ENCODE measurements at places on chromosomes 1 and 21.

DNA sequence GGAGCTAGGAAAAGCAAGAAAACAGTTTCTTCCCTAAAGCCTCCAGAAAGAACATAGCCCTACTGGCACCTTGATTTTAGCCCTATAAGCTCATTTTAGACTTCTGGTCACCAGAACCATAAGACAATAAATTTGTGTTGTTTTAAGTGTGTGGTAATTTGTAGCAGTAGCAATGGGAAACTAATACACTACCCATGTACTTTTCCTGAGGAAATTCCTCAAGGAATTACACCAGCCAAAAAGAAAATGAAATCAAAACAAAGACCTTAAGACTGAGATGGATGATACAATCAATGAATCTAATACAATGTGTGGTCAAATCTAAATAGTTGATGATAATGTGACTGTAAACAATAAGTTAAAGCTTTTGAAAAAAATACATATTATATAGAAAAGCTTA, 11.8 kb downstream of the VAMP4 start:
- no peak for DNase-seq

DNA sequence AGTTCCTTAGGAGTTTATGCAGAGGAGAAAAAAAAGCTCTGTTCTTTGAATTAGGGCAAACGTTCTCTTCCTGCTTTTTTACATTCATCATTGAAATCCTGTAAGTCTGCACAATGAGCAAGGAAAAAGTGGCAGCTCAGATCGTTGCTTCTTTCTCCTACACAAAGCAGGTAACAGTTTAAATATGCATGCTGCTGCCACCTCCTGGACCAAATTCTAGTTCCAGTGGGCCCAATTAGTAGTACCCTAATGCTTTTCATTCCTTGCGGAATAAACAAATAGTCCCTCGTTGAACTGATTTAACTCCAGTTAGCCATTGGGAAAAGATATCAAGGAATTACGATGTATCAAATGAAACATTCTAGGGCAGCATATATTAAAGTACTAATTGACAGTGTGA, 20.1 kb downstream of the YTHDF2 start:
- DNase-seq: no peak

DNA sequence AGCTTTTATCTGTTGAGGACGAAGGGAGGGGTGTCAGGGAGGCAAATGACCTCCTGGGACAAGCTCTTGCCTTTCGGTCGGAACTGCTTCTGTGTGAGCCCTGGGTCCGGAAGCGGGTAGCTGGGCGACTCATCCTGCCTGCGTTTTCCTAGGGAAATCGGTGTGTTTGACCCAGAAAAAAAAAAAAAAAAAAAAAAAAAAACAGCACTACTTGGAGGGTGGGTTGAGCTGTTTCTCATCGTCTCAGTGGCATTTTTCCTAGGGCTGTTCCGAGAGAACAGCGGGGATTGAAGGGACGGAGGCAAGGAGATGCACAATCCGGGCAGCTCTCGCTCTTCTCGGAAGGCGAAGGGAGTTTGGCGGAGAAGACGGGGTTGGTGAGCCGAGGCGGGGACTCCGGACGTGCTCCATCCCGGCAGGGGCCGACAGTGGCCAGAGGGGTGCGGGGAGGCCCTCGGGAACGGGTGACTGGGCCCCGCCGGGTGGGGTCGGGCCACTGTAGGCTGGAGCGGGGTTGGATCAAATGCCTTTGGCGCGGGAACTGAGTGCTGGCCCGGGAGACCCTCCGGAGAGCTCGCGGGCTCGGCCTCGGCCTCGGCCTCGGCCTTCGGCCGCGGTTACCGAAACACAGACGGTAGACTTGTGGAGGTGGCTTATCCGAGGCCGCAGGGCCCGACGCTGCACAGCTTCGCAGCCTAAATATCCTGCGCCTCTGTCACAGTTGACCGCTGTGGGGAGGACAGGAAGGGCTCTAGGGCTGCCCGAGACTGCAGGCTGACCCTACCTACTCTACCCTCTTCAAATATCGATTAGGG, 2.4 kb upstream of the BARHL2 start:
- DNase-seq: no peak

GRCh38 chr1:46535063-46535462, 16.4 kb downstream of the KNCN start:
- no peak for DNase-seq

DNA sequence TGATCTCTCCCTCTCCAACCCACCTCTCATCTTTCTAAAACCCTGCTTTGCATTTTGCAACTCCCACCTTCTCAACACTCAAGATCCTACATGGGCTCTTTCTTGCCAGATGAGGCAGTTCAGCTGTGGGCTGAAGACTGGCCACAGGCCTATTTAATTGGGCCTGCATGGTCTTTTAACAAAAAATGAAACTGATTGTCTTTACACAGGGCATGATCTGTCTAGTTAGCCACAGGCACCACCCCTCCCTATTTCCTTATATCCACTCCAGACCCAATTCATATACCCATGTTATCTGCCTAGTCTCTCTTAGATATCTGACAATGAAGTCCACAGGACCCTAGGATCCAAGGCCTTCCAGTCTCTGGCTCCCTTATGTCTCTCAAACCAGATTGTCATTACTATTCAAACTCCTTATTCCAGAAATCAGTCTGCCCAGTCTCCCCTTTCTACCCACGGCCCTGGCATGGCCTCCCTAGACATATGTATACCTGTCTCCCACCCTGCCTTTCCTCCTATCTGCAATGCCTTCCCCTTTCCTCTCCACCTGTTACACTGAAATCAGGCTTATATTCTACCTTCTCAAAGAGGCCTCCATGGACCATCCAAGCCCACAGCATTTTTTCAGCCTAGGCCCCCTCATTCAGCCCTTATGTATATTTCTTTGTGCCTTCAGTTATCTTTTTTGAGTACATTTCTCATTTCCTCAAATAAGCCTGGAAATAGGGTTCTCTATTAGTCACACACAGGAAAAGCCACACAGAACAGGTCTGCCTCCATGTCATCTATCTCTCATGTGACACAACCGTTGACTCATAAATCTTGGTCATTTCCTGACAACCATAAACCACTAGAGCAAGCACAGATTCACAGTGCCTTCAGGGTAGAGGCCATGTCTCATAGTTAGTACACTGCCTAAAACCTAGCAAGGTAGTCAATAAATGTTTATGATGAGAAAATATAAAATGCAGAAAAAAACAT, 39.0 kb downstream of the LPAR3 start:
- DNase-seq: no peak

Data from activated T-helper 9 cell treated with anti-CD3 and anti-CD28 coated beads, Interleukin-2, amount 50 U/mL, for 16 hours (primary cell).